HCEC 1CT (cell line): ENCODE measurements at places on chromosomes 3 and 15.
A peak's percentile ranks its signal among the peaks of the same experiment; 100 is the strongest.

GRCh38 chr3:97070302-97070701, 255.9 kb downstream of the EPHA6 start:
- DNase-seq: no peak

- DNase-seq: no peak
Observed at GRCh38 chr3:125406070-125406469, 30.9 kb upstream of the ZNF148 start.

- DNase-seq: peak; percentile 91
Observed at GRCh38 chr15:52021128-52021671, 2.2 kb downstream of the MAPK6 start.

GRCh38 chr3:113288881-113289280, 77.5 kb downstream of the BOC start:
- DNase-seq: no peak

DNA sequence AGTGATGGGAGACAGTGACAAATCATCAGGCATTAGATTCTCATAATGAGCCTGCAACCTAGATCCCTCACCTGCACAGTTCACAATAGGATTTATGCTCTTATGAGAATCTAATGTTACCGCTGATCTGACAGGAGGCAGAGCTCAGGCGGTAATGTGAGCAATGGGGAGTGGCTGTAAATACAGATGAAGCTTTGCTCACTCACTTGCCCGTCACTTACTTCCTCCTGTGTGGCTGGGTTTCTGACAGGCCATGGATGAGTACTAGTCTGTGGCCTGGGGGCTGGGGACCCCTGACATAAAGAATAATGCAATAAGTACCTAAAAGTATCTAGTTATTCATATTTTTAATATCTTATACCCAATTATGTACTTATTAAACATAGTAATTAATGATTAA, 15.6 kb downstream of the IQCB1 start:
- DNase-seq: no peak

GRCh38 chr15:58758141-58758540, 8.6 kb upstream of the ADAM10 start:
- DNase-seq: peak; percentile 43

- DNase-seq: no peak
Observed at GRCh38 chr15:49148298-49148697, 7.1 kb downstream of the COPS2 start.

GRCh38 chr15:61712129-61712759, 348.0 kb downstream of the VPS13C start:
- DNase-seq: no peak

GRCh38 chr3:67686069-67686468, 31.7 kb upstream of the SUCLG2 start:
- no peak for DNase-seq

DNA sequence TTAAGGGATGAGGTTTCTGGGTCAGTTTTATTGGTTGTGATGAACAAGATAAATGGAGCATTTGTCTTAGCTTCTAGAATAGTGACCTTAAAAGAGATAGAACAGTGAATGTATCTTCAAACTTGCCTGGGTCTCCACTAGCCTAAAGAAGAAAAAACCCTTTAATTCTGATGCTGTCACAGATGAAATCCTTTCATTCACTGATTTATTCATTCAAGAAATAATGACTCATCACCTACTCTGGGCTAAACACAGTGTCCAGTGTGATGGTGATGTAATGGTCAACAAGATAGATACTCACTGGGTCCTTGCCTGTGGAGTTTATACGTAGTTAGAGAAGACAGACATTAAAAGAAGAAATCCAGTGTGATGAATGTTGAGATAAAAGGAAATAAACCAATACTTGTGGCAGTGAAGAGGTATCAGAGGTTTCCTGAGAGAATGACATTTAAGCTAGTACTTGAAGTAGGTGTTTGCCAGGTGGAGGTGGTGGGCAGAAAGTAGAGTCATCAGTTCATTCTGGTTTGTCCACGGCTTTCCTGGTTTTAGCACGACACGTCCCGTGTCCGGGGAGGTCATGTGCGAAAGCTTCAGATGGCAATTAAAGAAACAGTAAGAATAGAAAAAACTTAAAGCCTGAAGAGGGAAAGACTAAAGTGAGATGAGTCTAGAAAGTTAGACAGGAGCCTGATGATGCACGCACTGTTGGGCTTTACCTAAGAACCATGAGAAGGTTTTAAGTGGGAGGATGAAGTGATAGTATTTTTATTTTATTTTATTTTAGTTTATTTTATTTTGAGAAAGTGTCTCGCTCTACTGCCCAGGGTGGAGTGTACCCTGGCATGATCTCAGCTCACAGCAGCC, 18.5 kb downstream of the PAK2 start:
- peak; percentile 83 for DNase-seq

- no peak for DNase-seq
Observed at GRCh38 chr3:161025911-161026310, 79.2 kb downstream of the B3GALNT1 start.

GRCh38 chr3:179902061-179902460, 134.7 kb downstream of the PEX5L start:
- no peak for DNase-seq

DNA sequence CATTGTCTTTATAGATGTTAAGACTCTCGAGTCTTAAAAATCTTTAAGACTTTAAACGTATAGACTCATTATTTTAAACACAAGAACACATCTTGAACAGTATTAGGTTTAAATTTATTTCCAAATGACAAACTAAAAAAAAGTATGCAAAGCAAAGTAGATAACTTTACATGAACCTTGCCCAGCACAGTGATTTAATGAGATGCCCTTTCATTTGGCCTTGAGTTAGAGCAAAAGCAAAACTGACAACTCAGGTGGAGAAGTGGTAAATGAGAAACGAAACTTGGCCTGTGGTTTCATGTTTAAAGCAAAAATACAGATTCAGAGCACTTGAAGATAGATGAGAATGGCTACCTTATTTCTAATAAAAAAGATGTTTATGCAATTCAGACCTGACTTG, 8.6 kb downstream of the GPR15 start:
- DNase-seq: no peak

DNA sequence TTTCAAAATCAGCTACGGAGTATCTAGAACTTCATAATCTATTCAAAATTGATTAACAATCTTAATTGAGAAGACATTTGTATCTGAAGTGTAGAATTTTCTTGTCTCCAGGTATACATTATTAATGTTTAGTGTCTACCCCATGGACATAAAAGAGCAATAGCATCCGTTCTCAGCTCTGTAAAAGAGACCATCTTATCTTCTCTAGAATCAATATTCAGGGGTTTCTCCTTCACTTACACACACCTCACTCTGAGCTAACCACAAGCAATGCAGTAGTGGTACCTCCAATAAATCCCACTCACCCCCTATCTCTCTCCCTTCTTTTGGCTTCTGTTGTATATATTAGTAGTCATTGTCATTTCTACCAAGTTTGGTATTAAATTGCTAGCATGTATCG, 16.2 kb downstream of the MBNL1 start:
- DNase-seq: no peak

- DNase-seq: peak; percentile 37
Observed at GRCh38 chr3:184299488-184300377, 692 bp downstream of the PSMD2 start.

- DNase-seq: no peak
Observed at GRCh38 chr3:46501702-46502101, 3.9 kb downstream of the RTP3 start.

DNA sequence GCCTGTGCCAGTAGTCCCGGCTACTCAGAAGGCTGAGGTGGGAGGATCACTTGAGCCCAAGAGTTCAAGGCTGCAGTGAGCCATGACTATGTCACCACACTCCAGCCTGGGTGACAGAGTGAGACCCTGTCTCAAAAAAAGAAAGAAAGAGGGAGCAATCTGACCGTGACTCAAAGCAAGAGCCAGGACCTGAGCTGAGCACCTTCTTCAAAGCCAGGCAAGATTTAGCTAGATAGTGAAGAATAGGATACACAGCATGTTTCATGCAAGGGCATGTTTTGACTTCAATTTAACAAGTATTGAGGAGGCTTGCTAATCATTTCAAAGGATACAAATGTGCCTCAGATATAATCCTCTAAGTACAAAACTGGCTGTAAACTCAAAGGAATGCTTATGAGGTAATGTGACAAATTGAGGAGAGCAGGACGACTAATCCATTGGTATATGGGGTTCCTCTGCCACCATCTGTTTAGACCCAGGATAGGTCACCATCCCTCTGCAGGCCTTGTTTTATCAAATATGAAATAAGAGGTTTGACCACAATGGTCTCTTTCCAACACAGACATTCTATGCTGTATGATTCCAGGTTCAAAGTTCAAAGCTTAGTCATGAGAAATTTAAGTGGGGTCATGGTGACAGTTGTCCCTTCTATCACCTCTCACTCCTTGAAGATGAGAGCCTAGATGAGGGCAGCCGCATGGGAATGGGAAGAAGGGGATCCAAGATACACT, 33.2 kb downstream of the RAB27A start:
- DNase-seq: peak; percentile 53

DNA sequence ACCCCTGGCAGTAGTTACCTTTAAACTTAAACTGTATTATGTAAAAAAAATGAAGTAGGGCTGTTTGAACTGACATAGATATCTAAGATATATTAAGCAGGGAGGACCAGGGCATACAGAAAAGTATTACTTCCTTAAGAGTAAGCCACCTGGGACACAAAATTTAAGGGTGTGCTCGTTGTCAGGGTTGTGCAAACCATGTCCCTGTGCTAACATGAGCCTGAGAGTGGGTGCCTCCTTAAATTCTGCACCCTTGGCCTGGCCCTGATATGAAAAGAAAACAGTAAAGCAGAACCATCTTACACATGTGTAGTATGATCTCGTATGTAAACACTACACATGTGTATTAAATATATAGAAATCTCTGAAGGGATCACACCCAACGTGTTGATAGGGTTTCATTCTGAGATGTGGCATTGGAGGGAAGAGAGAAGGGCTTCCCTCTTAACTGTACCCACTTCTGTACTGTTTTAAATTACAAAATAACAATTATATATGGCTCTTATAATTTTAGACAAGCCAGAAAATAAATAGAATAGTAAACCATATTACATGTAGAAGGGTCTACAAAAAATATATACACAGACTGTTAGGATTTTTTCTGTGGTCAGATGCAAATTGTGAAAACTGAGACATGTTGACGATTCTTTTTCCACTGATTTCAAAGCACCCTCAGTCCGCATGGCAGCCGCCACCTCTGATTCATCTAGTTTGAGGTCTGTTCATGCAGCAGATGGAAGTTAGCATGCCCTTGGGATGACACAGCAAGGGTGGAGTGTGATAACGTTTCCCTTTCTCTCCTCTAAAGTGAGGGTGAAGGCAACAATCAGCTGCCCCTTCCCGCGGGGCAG, 400.8 kb upstream of the PROK2 start:
- DNase-seq: peak; percentile 85

DNA sequence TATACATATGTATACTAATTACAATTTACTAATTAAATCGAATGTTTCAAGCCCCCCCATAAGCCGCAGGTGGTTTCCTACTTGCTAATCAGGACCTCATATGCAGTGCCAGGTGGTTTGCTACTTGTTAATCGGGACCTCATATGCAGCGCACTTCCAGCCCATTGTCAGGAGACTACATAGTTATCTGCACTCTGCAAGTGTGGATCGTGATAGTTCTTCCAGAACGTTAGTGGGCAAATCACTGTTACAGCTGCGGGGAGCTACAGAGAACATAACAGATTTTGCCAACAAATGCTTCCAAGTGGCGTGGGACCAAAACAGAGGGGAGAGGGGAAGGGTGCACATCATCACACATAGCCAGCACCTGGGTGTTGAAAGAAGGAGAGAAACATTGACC, 558.4 kb downstream of the GABRG3 start:
- no peak for DNase-seq

DNA sequence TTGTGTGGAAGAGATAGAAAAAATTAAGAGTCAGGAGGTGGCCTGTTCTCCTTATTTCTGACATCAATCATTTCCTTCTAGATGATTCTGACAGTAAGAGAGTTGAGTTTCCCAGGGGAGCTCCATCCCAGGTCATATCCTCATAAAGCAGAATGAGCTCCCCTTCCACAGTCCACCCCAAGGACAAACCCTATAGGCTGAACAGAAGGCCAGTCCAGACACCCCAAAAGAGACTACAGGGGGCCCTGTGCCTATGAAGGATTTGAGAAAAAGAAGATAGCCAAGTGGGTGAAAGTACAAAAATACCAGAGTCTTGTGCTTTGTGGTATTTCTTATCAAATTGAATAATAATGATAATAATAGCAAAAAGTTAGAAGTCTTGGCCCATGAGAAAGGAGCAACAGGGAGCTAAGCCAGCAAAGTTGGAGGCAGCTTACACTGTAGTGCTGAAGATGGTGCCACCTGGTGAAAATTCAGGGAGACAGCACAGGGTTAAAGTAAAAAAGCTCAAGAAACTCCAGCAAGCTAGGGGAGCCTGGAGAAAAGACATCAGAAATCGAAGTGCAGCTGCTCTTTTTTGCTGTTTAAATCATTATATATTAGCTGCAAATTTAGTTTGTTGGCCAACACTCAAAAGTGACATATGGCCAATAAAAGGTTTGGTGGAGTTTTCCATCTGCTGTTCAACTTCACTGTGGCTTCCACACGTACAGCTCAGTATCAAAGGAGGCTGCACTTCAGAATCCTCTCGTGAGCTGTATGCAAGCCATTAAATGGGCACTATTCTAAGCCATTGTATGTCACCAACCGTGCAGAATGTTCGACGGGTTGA, 35.8 kb upstream of the SLC24A5 start:
- DNase-seq: peak; percentile 61

DNA sequence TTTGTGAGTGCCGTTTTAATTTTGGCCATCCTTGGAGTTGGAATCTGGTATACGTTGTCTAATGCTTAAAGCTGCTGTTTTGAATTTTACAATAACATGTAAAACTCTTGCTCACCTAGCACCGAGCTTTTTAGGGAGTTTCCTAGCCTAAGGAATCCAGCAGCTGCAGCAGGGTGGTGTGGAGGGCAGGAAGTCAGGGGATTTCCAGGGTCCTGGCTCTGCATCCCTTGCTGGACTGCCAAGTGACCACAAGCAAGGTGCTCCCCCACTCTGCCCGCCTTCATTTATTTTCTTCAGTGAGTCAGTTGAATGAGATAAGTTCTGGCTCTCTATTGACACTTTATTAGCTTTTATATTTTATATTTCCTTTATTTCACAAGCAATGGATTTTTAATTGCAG, 113.7 kb downstream of the ATG7 start:
- DNase-seq: no peak

GRCh38 chr3:128853826-128854225, 25.6 kb upstream of the ACAD9 start:
- DNase-seq: no peak

- no peak for DNase-seq
Observed at GRCh38 chr3:197353001-197353866, 54.8 kb upstream of the DLG1 start.

DNA sequence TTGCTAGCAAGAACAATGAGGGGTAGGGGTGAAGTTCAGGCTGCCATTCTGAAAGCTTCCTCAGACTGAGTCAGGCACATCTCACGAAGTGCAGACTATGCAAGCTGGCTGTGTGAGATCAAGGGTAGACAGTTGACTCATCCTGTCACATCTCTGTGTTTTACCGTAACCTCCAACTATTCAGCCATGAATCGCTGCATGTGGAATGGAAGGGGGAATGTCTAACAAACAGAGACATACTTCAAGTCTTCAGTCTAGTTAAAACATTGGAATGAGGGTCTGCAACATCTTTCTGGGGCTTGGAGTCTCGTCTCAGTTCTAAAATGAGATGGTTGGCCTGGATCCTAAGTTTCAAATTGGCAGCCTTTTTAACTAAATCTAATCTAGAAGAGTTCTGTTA, 25.9 kb downstream of the AGTR1 start:
- DNase-seq: peak; percentile 88

GRCh38 chr3:136780741-136781140, 28.6 kb upstream of the STAG1 start:
- DNase-seq: no peak

GRCh38 chr3:4866866-4867265, 112.4 kb upstream of the BHLHE40 start:
- DNase-seq: peak; percentile 67

- DNase-seq: no peak
Observed at GRCh38 chr3:77513542-77513941, 473.6 kb downstream of the ROBO2 start.
